CD8-positive, alpha-beta T cell (primary cell): ENCODE measurements at places on chromosomes 12 and 14.
A peak's percentile ranks its signal among the peaks of the same experiment; 100 is the strongest.

GRCh38 chr14:72714871-72715214 lies 179.1 kb downstream of the DPF3 start:
- no peak for DNase-seq

- DNase-seq: no peak
Observed at GRCh38 chr12:91722072-91722471, 423.6 kb downstream of the BTG1 start.

- peak; percentile 20 for DNase-seq
Observed at GRCh38 chr12:116818341-116818856, 62.8 kb downstream of the HRK start.

DNA sequence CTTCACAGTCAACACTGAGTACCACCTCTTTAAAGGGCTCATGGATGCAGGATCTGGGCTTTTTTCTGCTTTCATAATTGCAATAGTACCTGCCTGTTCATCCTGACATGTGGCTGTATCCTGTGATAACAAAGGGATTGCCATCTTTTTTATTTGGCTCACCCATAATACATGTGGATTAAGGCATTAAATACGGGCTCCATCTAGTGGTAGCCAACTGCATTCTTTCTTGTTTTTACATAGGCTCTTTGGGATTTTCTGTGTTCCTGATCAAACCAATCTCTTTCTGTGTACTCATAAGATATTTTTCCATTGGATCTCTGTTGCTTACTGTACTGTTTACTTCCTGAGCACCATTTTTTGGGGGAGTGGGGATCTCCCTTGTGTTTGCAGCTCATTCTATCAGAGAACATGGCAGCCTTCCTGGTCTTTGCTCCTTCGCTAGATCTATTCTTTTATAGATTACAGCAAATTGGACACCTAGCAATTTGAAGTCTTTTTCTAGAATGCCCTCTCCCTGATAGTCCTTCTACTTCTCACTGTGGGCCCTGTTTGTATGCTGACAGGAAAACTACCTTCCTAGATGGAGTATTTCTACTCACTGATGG lies 723.4 kb upstream of the MDGA2 start:
- no peak for DNase-seq

- no peak for DNase-seq
Observed at GRCh38 chr12:51647647-51648046, 56.6 kb downstream of the SCN8A start.

DNA sequence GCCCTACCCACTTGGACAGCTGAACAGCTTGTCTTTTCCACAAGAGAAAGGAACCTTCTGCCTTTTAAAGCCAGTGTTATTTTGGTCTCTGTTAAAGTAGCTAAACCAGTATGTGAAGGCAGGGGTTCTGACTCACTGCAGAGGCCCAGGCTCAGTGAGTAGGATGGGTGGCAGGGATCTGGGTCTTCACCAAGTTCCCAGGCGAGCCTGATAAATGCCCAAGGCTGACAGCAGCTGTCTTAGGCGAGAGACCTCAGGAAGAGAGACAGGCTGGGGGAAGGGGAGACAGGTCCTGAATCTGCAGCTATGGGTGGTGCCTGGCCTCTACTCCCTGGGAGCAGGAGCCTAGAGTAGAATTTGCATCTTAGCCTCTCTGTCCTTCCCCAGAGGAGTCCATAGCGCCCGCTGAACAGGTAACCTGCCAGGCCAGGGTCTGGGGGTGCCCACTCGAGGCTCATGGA lies 18.1 kb upstream of the KIF26A start:
- no peak for DNase-seq

DNA sequence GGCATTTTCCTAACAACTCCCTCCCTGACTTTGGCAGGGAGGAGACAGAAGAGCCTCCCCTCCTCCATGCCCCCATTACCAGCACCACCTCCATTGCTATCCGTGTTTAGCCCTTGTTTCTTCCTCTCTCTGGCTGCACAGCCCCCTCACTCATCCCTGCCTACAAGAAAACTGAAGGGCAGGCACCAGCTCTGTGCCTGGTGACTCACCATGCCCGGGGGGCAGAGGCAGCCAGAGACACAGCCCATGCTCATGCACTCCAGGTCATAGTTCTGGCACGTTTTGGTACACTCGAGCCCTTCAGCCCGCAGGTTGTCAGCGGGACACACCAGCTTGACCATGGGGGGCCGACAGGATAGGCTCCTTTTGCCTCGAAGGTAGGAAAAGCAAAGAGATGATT lies 80.4 kb downstream of the VWF start:
- DNase-seq: no peak

- no peak for DNase-seq
Observed at GRCh38 chr12:107891967-107892366, 117.5 kb downstream of the ASCL4 start.

DNA sequence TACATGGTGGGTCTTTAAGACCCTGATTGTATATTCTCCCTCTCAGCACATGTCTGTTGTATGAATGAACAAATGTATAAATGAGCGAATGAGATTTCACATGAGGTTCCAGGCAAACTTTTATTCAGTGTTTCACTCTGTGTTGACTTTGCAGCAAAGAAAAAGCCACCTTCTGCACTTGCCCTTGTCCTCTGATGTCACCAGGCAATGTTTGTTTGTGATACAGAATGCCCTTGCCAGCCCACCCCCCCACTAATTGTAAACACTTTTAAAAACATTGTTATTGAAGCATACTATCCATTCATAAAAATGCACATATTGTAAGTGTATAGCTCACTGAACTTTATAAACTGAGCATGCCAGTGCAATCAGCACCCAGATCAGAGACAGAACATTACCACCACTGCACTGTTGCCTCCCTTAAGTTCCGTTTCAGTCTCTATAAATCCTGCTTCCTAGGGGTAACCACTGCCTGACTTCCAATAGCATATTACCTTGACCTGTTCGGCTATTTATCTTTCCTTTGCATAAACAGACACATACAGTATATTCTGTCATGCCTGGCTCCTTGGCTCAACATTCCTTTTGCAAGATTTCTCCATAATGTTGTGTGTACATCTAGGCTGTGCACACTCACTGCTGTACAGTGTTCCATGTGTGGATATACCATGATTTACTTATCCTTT lies 11.3 kb upstream of the LTA4H start:
- no peak for DNase-seq

DNA sequence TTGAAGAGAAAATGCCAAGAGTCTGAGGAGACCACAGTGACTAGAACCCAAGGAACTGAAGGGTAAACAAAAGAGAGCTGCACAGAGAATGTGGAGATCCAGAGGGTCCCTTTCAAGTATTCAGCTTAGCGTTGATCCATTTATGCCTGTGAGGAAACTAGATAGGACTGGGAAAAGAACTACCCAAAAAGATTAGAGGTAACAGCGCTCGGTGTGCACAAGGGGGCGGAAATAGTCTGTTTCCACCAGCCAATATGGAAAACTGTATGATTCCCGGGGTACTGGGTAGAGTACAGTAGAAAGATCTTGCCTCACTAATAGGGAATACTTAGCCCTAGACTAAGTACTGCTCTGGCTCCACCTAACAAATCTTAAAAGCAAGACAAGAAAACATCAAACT lies 135.5 kb downstream of the DPF3 start:
- no peak for DNase-seq

DNA sequence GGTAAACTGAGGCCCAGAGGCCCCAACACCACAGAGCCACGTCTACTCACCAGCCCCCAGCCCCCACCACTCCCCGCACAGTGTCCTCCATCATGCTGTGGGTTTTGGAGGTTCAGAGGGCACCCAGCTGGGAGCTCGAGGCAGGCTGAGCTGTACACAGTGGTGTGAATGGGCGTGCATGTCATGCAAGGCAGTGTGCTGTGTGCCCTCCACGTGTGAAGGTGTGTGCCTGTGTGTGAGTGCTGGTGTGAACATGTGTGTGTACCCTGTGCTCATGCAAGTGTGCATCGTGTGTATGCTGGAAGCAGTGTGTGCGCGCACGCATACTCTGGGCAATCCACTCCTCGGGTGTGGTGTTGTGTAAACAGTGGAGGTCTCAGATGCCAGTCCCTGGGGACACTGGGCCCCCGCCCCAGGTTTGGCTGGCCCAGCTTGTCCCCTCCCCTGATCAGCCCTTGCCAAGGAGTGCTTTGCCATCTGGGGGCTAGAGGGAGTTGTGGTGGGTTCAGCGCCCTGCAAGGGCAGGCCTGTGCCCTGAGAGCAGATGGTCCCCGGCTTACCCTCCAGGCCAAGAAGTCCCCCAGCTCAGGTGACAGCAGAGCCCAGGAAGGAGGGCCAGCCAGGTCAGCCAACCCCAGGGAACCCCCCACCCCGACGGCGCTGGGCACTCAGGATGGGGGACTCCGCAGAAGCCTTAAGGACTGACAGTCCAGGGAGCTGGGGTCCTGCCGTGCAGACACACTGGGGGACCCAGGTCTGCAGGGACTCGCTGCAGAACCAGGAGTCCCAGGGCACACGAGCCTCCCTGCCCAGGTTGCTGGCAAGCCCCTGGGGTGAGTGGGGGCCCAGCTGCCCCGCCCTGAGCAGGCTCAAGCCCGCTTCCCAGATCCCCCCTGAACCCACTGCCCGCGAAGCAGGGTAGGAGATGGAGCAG lies 23.8 kb upstream of the GPR132 start:
- DNase-seq: no peak

DNA sequence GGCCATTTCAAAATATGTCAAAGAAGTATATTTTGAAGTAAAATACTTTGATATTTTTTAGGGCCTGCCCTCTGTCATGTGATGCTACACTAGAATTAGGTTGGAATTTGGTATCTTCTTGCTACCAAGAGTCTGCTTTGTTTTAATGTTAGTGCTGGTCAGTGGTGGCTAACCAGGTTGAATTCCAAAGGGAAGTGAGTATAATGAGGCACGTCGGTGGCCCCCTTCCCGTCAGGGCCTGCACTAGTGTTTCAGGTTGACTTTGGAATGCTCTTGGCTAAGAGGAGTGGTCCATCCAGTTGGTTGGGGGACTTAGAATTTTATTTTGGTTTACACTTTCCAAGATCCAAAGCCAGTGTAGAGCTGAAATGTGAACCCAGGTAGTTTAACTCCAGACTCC lies 185.4 kb downstream of the NOVA1 start:
- DNase-seq: no peak

- no peak for DNase-seq
Observed at GRCh38 chr14:94446126-94446525, 6.5 kb downstream of the SERPINA11 start.

- no peak for DNase-seq
Observed at GRCh38 chr12:77031745-77032144, 33.6 kb downstream of the E2F7 start.

- DNase-seq: no peak
Observed at GRCh38 chr12:8941691-8942478, 7.6 kb downstream of the M6PR start.

GRCh38 chr12:110920324-110920910 lies at the start of gene MYL2:
Gene MYL2, minus strand, starts transcription at chr12:110920579. Its CDS starts 50 bp downstream, at chr12:110920529.
- no peak for DNase-seq

DNA sequence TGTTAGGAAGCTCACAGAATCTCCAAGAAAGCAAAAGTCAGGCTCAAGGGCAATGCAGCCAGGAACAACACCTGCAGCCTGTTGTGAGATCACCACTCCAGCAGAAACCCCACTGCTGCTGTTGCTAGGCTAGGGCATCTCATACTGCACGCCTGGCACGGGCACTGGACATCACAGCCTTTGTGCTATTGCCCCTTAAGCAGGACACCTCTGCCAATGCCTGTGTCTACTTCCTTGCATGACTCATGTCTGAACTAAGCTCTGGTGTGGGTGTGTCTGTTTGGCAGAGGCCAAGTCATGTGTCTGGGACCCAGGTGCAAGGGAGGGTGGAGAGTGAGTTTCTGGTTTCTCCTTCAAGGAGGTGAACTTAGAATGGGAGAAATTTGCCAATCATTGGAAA lies 10.0 kb upstream of the DDX47 start:
- no peak for DNase-seq

DNA sequence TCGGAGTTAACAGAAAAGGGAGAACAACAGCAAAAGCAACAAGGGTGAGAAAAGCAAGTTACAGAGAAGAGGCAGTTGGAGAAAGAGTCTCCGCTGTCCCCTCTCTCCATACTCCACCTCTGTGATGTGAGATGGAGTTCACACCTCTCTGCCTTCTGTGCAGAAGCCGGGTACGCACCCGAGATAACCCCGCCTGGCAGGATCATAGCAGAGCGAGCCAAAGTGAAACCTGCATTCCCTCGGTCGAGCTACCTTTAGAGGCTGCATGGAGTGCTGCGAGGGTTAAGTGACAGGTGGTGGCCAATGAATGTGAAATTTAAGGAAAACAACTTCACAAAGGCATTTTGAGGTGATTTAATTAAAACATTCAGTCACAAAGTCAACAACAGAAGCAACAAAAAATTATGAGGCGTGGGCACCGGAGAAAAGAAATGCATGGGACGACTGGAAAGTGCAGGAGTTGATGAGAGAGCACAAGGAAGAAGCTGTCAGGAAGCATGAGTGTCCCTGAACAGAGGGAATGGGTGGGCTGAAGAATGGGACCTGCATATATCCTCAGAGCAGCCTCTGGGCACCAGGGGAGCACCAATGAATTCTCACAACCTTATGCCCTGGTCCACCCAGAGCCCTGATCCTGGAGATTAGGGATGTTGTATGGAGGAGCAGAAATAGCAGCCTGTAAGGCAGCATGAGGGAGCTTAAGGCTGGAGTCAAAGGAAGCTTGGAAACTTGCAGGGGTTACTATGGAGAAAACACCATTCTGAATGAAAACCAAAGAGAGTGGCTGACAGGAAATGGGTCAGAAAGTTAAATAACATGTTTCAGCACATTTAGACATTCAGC lies 208.3 kb downstream of the EMP1 start:
- DNase-seq: no peak

DNA sequence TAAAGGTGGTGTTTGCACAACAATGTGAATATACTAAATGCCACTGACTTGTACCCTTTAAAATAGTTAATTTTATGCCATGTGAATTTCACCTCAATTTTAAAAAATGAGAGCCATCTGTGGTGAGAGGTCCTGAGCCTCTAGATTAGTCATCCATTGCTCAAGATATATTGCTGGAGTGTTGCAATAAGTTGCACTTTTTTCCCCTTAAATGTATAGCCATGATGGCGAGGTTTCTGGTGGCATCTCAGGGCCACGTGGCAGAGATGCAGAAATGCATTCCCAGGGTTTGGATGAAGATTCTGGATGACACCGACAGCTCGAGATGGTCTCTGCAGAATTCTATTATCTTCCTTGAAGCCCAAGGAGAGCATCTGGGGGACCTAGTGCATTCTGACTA lies 153.7 kb downstream of the AACS start:
- DNase-seq: no peak

DNA sequence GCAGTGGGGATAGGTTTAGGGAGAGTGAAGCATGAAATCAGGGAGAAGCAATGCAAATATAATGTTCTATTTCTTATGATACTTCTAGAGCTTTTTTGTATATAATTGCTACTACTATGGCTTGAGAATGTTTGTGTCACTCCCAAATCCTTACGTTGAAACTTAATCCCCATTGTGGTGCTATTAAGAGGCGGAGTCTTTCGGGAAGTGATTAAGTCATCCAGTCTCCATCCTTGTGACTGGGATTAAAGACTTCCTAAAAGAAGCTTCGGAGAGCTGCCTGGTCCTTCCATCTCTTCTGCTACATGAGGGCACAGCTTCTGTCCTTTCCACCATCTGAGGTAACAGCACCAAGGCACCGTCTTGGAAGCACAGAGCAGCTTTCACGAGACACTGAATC lies 81.2 kb downstream of the COX16 start:
- DNase-seq: no peak
